ENCODE measurements at places on chromosomes 12 and 14.

DNA sequence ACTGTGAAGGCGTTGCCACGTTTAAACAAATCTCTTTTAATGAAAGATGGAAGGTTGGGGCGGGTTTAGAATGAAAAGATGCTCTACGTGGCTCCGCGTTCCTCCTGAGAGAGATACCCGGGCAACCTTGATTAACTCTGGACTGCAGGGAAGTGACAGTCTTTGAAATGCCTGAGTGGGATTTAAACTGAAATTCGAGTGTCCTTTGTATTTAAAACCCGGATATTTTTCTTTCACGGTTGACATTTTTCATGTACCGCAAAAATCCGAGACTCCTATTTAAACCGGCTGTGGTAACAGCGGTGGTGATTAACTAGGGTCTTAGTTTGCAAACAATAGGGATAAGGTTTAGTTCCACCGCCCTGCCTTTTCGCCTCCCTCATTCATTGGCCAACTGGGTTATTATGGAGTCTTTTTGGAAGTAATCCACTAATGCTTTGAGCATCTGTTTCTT lies 707 bp downstream of the G2E3 start:
- no peak overlapping the region for H3K4me3 ChIP-seq
- H3K27ac ChIP-seq, result peak overlapping the region; percentile 87
- H3K4me1 ChIP-seq, result peaks cover 21% of the 10 kb centered on the region
- no peaks in the 10 kb centered on the region for H3K27me3 ChIP-seq
- H3K36me3 ChIP-seq, result peaks cover 14% of the 10 kb centered on the region

DNA sequence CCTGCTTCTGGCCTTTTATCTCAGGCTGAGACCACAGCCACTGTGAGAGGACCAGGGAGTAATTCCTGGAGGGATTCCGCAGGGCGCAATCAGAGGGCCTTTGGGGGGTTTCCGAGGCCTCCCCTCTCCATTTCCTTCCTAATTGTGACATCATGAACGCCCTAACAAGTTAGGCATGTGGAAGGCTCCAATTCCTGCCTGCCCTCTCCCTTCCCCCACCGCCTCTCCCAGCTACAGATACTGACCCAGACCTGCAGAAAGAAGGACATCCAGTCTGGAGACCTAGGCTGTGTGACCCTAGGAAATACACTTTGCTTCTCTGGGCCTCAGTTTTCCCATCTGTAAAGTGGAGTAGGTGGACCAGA lies 637.9 kb downstream of the MED13L start:
- H3K27ac ChIP-seq, result no peak overlapping the region
- H3K4me3 ChIP-seq, result no peak overlapping the region

GRCh38 chr14:88326352-88327103 lies 3.5 kb upstream of the KCNK10 start:
- peaks cover 8% of the 10 kb centered on the region for H3K4me1 ChIP-seq
- H3K36me3 ChIP-seq, result no peaks in the 10 kb centered on the region
- H3K27me3 ChIP-seq, result peaks cover 34% of the 10 kb centered on the region
- DNase-seq, result no peak
- peak overlapping the region; percentile 4 for H3K4me3 ChIP-seq
- no peak overlapping the region for H3K27ac ChIP-seq

- no peak overlapping the region for H3K27ac ChIP-seq
- no peak overlapping the region for H3K4me3 ChIP-seq
- H3K27me3 ChIP-seq, result no peaks in the 10 kb centered on the region
- DNase-seq, result no peak
- no peaks in the 10 kb centered on the region for H3K36me3 ChIP-seq
These were observed 9.6 kb downstream of the CLEC1A start for GRCh38 chr12:10088955-10089900.

- H3K4me1 ChIP-seq, result no peaks in the 10 kb centered on the region
- peak; percentile 85 for DNase-seq
- H3K27me3 ChIP-seq, result no peaks in the 10 kb centered on the region
- peaks cover 77% of the 10 kb centered on the region for H3K36me3 ChIP-seq
- H3K4me3 ChIP-seq, result no peak overlapping the region
These were observed 59.4 kb downstream of the DGLUCY start for GRCh38 chr14:91173221-91173670.

- no peak overlapping the region for H3K4me3 ChIP-seq
- no peaks in the 10 kb centered on the region for H3K36me3 ChIP-seq
- H3K27me3 ChIP-seq, result no peaks in the 10 kb centered on the region
- peaks cover 9% of the 10 kb centered on the region for H3K4me1 ChIP-seq
- peak overlapping the region; percentile 52 for H3K27ac ChIP-seq
- no peak for DNase-seq
These were observed 146.6 kb downstream of the CRADD start for GRCh38 chr12:93823616-93824391.
